ENCODE measurements at places on chromosomes 16 and 17.
A peak's percentile ranks its signal among the peaks of the same experiment; 100 is the strongest.

DNA sequence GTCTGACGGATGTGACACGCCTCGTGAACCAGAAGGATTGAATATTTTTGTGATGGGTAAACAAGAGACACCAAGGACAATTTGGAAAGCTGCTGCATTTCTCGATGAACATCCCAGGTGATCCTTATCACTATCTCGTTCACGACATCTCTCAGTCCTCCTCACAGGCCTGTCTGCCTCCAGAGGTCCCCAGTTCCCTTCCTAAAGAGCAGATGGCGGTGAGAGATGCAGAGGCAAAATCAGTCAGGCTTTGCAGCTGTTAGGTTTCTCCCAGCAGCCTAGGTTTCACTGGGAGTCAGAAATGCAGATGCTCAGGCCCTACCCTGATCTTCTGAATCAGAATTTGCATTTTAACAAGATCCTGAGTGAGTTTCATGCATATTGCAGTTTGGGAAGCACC lies 23.6 kb downstream of the SCPEP1 start:
- no peak for DNase-seq

DNA sequence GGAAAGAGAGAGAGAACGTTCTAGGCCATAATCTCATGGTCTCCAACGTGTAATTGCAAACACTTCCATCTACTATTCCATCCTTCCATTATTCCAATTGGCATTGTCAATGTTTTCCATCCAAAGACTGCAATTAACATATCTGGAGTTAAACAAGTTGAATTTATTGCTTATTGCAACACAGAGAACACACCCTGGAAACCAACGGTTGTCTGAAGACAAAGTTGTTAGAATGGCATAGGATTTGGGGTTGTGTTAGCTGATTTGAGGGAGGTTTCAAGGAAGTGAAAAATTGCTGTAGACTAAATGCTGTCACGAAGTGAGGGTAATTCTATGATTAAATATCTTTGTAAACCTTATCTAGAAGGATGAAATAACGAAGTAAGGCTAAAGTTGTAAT lies 178.8 kb downstream of the CNTNAP4 start:
- DNase-seq, result no peak

- DNase-seq, result no peak
Observed at GRCh38 chr17:36827081-36827480, 110.2 kb upstream of the LHX1 start.

DNA sequence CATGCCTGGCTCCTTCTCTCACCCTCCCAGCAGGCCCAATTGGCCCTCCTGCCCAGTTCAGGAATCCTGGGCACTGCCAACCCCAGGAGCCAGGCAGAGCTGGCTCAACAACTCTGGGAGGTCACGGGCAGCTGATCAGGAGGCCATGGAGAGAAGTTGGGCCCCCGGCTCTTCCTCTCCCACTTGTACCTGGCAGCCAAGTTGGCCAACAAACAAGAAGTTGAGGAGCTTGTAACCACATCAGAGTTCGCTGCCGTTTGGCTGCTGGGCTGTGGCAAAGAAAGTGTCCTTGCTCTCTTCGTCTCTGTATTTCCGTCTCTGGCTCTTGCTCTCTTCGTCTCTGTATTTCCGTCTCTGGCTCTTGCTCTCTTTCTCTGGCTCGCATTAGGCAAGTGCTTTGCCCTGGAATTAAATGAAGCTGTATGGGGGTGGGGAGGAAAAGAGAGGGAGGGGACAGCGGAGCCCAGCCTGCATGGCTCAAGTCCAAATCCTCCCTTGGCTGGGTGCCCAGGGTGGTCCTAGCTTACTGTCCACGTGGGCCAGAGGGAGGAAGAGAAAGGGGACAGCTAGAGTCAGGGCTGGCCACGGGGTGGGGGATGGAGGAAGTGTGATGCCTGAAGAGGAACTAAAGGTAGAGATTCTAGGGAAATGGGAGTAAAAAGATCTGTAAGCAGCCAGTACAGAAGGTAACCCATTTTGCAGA lies 7.8 kb upstream of the TMEM132E start:
- DNase-seq, result peak; percentile 43

DNA sequence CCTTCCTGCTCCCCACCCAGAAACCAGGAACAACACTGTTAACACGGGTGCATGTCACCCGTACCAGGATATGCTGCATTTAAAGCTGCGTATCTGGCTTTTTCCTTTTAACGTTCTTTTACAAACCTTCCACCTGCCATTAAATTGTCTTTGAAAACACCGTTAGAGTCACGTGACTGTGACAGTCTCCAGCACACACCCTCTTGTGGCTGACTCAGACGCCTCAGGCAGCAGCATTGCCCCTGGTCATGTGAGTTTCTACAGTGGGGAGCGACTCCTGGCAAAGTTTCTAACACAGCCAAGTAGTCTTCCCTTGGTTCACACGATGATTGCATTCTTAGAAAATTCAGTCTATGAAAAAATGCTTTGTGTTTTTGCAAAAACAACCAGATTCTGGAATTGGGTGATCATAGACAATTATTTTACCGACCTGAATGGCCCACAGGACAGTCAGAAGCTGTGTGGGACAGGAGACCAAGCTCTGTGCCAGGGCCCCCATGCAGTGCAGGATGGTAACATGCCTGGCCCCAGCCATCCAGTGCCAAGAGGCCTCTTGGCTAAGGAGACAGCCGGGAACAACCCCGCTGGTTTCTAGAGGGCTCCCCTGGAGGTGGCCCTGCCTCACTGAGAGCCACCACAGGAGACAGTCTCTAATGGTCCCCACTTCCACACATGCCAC lies 199.1 kb downstream of the KATNIP start:
- peak; percentile 77 for DNase-seq

DNA sequence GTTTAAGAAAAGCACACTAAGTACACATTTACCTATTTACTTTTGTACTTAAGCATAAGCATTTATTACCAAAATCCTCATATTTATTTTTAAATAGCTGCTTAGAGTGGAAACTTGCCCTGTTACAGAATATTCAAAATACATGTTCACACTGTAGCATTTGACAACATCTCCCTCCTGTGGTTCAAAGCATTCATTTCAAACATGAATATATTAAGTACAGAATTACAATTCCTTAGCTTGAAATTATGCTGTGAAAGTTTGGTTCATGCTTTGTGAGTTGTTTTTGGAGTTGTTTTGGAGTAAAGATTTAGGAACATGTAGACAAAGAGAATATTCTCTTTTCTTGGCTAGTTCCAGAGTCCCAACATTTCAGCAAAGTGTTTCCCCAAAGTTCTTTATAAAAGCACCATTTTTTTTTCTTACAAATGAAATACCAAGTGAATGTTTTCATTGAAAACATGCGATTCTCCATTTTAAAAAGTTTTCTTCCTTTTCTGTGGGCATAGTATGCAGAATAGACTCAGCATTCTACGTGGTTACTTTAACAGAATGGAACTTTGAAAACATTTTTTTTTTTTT lies 33.2 kb downstream of the TUBD1 start:
- no peak for DNase-seq
